ENCODE measurements at places on chromosomes 3 and 15.
A peak's percentile ranks its signal among the peaks of the same experiment; 100 is the strongest.

DNA sequence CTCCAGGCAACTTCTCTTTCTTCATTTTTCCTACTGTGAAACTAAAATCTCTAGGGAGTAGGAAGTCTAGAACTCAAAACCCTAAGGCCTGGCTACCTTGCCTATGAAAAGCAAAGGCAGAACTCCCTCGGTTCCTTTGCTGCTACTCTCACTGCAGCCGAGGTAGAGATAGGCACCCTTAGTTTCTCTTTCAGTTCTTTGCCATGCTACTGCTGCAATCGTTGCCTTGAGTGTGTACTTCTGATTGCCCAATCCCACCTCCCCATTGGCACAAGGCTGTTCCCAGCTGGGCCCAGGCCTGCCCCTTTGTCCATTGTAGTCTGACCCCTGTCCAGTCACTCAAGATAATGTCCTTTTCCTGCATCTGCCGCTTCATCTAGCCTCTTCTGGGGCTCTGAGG lies 92.3 kb upstream of the MRPS22 start:
- no peak for DNase-seq

DNA sequence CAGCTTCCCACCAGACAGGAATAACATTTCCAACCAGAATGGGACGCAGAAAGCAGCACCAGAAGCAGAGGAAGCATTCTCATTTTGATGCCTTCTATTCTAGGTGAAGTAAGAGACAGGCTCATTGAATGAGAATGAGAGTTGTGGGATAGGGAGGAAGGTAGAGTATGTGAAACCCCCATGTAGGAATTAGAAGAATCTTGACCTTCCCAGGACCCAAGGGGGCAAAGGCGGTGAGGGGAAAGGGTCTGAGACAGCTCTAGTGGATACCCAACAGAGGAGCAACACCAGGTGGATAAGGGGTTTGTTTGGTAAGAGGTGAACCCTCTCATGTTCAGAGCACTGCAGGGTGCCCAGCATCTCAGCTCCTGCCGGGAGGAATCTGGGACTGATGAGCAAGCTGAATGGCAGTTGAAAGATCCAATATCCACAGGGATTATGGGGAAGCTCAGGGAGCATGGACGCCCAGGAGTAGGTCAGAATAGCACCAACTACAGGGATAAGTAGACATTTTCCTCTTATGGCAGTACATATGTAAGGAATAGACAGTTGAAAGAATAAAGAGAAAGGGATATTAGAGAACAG lies 77.0 kb downstream of the PLCL2 start:
- no peak for DNase-seq

DNA sequence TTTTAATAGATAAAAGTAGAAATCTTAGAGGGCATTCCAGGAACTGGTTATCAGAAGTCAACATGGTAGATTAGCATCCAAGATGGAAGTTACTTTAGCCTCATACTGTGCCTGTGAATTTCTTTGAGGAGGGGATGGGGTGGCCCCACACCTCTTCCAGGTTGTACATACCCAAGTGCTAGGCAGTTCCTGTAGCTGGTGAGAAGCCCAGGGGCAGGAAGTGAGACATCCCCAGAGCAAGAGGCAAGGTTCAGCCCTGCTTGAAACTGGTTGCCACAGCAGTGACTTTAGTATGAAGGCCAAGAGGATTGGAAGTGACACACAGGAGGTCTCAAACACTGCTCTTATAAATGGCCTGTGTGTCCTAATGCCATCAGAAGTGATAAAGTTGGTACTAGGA lies 11.9 kb downstream of the GTPBP8 start:
- DNase-seq: no peak

DNA sequence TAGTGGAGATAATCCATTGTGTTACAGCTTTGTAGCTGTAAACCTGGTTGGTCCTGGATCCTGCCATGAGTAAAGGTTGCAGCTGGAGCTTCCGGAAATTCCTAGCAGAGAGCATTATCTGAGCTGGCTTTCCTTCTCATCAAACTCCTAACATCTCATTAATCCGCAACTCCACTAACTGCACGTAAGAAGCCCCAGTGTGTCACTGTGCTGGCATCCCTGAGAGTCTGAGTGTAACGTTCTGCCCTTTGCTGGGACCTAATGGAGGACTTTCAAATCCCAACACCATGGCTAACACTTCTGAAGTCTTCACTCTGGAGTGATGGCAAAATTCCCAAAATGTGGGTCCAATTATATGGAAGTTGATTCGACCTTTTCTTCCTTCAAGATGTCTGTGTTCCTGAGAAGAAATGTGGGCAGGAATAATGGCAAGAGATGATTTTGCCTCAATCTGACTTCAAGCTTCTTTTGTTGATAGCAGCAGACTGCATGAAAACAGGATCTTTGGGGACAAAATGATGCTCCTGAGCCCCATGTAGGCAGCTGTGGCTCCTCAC lies 9.6 kb upstream of the TRPM1 start:
- DNase-seq: no peak

DNA sequence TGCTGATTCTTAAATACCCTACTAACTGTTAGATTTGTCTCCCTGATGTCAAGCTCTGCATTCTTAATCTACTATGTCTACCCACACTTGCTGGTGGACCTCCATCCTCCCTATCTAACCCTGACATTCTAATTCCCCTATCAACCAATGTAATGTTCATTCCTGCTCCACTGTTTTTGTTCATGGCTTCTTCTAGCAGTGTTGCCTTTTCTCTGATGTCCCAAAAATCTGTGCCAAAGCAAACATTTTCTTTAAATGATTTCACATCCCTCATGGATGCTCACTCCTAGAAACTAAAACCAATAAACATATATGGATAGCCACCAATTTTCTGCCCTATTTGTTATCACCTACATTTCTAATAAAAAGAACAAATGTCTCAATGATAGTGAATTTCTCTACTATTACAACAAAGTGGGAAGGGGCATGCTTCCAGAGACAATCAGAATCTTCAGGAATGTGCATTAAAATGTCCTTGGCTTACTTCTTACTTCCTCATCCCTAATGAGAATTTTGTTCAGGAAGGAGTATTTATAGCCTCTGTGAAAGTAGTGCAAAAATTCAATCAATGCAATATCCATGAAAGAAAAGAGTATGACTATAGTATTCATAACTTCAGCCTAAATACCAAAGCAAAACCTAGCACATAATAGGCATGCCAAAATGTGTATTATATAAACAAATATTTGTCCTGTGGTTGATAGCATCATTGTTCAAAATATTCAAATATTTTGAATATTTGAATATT lies 273.3 kb downstream of the ZNF385D start:
- peak; percentile 38 for DNase-seq

- DNase-seq: no peak
These were observed 9.4 kb downstream of the BTLA start for GRCh38 chr3:112489674-112490479.

GRCh38 chr15:98954411-98954810 lies 53.2 kb downstream of the PGPEP1L start:
- DNase-seq: peak; percentile 91

DNA sequence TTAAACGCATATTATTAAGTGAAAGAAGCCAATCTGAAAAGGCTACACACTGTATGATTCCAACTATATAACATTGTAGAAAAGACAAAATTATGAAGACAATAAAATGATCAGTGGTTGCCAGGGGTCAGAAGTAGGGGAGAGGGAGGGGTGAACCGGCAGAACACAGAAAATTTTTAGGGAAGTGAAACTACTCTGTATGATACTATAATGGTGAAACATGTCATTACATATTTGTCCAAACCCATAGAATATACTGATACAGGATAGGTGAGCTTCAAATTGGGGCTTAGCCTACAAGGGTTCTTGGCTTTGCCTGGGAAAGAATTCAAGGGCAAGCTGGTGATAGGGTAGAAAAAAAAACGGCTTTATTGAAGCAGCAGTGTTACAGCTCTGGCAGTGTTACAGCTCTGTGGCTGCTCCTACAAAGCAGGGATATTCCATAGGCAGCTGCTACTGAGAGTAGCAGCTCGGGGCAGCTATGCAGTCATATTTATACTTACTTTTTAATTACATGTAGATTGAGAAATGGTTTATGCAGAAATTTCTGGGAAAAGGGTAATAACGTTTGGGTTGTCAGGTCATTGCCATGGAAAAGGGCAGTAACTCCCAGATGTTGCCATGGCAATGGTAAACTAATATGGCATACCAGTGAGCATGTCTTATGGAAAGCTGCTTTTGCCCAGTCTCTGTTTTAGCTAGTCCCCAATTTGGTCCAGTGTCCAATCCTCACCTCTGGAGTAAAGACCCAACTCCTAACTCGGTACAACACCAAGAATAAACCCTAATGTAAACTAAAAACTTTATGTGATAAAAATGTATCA lies 125.1 kb upstream of the SLC25A36 start:
- DNase-seq: no peak

DNA sequence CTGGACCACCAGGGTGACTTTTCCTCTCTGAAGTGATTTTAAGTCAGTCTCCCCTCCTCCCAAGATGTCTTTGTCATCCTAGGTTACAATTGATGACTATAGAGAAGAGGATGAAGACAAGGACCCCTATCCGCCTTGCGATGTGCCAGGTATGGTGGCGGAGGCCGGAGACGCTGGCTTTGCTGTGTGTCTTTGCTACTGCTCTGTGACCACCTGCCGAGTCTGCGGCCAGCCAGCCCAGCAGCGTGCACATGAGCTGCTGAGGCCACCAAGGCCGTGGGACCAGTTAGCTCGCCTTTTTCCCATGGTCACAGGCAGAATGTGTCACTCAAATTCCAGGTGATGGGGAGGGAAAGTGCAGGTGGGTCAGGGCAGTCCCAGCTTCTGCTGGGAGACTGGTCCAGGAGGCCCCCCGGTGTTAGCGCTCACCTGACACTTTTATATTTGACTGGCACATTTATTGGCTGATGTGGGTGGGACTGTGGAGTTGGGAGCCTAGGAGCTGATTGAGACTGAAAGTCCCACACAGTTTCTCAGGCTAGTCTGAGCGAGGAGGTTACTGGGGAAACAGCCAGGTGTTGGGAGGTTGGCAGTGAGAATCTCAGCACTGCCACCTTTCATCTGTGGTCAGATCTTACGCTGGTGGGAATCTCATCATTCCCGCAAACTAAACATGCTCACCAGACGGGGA lies 114.1 kb downstream of the CHDH start:
- DNase-seq: no peak

GRCh38 chr3:104198131-104198530 lies 1168.6 kb upstream of the ALCAM start:
- no peak for DNase-seq

DNA sequence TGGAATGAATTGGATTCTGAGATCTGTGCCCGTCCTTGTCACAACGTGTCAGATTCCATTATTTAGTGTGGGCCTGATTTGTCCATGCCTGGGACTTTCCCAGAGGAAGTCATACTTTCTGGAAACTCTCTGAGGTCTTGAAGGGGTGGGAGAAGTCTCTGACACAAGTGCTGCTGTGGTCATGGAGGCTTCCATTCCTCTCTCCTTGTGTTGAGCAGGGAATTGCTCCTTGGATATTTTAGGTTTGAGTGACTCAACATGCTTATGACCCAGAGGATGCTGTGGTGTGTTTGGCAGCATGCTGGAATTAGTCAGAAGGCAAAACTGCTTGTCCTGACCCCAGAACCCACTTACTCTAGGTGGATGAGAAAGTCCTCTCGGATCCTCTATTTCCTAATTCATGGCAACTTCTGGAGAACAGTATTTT lies 132.1 kb downstream of the LPP start:
- peak; percentile 96 for DNase-seq

GRCh38 chr15:70556779-70557178 lies 206.6 kb downstream of the UACA start:
- DNase-seq: no peak

DNA sequence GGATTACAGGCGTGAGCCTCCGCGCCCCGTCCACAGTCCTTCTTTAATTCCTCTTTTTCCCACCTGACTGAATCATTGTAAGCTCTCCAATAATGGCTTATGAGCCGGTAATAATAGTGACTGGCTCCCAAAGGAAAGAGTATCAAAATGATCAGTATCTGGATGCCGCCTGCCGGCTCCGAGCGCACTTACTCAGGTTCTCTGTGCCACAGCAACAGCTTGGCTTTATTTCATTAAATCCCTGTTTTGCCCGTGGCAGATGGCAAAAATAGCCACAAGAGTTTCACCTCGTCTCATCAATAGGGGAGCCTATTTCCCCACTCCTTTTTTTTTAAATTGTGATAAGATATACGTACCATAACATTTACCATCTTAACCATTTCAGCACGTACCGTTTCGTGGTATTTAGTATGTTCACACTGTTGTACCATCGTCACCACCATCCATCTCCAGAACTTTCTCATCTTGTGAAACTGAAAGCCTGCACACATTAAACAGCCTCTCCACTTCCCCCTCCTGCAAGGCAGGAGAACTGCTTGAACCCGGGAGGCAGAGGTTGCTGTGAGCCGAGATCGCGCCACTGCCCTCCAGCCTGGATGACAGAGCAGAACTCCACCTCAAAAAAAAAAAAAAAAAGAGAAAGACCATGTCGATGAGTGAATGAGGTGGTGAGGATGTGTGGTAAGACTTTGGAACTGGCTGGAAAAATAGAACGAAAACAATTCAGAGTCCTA lies 80.7 kb upstream of the DLG1 start:
- DNase-seq: no peak

GRCh38 chr3:168693870-168694269 lies 598.1 kb upstream of the GOLIM4 start:
- no peak for DNase-seq

DNA sequence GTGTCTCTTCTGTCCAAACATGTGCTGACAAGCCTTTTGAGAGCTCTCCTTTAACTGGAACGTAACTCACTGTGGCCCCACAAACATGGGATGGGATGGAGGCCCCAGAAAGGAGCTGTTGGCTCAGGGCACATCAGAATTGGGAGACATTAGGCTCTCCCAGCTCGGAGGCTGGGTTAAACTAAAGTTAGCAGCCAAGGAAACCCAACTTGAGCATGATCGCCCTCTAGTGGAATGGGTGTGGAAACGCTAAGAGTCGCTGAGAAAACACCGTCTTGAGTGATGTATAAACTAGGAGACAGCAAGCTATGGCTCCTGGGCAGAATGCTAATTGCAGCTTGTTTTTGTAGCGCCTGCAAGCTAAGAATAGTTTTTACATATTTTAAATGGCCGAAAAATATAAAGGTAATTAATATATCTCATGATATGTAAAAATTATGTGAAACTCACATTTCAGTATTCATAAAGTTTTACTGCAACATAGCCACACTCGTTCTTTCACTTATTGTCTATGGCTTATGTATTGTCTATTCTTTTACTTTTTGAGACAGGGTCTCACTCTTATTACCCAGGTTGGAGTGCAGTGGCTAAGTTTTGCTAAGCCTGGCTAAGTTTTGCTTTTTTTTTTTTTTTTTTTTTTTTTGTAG lies 138.8 kb upstream of the HACD2 start:
- peak; percentile 77 for DNase-seq

Measured in AG08395 (cell line).